Mesothelial cell of epicardium (in vitro differentiated cells): ENCODE measurements at places on chromosomes 11 and 22. TPM values are rescaled to one million over a fixed set of nuclear protein-coding genes. Genes with fewer than 3 reads are reported as not detected.

The LRRC56 gene
- 3.0 to 3.4 TPM (median 3.2 TPM) in 3 replicates for total RNA-seq

- H3K4me1 ChIP-seq, result no peaks in the 10 kb centered on the region
- no peak for DNase-seq
- H3K4me3 ChIP-seq, result no peak overlapping the region
Observed at GRCh38 chr22:17743661-17744411, 30.4 kb downstream of the BID start.

DNA sequence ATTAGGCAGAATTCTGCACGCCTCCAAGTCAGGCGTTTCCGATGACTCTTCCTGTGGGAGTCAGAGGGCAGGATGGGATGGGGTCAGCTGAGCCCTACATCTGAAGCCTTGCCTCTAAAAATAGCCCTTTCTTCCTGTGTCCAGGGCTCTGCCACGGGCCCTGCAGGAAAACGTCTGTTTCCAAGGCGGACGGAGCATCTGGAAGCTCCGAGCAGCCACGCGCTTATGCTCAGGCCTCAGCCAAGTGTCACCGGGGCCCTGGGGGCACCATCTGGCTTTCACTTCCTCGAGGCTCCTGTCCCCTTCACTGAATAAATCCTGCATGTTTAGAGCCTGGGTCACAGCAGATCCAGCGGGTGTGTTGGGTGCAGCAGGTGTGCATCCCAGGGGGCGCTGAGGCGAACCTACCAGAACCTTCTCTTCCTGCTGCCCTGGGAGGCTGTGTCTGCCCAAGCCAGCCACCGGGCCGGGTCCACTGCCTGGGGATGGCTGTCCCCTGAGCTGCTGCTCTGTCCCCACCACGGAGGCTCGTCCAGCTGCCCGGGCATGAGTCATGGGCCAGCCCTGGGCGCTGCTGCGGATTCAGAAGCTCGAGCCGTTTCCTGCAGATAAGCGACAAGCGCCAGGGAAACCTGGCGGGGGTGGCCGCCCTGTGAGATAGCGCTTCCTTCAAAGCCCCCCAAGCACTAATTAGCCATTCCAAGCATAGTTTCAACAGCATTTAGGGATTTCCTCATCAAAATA lies 32.0 kb upstream of the LINC01488 start:
- no peaks in the 10 kb centered on the region for H3K27me3 ChIP-seq
- no peak for DNase-seq
- H3K4me1 ChIP-seq, result peaks cover 20% of the 10 kb centered on the region
- no peak overlapping the region for H3K27ac ChIP-seq
- H3K36me3 ChIP-seq, result no peaks in the 10 kb centered on the region

DNA sequence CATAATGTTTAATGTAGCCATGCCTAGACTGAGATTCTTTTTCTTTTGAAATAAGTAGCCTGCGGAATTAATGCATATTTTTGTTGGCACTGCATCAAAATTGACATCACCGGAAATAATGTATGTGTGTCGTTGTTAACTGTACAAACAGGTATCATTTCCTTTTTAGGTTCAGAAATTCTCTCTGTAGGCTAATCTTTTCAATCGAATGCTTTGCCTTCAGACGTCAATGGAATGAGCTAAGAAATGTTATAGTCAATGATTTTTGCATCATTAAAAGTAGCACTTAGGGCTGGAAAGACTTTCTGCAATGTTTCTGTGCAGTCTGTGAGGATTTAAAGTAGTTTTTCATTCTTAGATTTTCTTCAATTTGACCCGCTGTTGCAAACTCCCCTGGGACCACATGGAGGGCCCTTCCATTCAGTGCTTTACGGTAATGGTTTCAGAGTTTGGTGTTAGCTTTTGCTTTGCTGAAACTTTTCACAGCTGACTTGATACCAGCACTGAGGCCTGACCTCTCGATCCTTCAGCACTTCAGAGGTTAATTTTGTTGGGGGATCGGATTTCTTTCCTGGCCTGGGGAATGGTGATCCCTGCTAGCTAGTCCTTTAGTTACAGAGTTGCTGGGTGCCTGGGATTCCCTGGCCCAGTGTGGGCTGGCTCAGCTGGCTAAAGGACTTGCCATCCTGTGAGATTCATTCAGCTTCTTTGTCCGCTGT lies 137.8 kb downstream of the DBX1 start:
- no peak for DNase-seq
- H3K4me1 ChIP-seq, result peaks cover 44% of the 10 kb centered on the region
- peak overlapping the region; percentile 80 for H3K4me3 ChIP-seq
- no peaks in the 10 kb centered on the region for H3K27me3 ChIP-seq
- no peak overlapping the region for H3K27ac ChIP-seq

DNA sequence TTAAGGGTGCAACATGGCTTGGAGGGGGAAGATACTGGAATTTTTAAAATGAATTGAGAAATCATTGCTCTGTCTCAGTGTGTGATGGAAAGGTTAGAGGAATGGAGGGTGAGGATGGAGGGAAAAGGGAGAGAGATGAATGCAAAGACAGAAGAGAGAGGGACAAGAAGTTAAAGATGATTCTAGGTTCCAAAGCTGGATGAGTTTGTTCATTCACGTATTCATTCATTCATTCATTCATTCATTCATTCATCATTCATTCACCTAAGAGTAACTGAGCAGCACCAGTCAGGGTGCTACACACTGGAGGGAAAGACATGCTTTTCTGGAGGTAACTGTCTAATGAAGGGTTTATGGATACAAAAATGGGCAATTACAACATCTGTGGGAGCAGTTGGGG lies 209.2 kb downstream of the GRIK4 start:
- H3K27me3 ChIP-seq, result no peaks in the 10 kb centered on the region
- peaks cover 18% of the 10 kb centered on the region for H3K4me1 ChIP-seq
- no peak for DNase-seq
- no peaks in the 10 kb centered on the region for H3K36me3 ChIP-seq

The MRE11 gene
- 36.4 to 39.4 TPM (median 39.2 TPM) in 3 replicates for total RNA-seq

DNA sequence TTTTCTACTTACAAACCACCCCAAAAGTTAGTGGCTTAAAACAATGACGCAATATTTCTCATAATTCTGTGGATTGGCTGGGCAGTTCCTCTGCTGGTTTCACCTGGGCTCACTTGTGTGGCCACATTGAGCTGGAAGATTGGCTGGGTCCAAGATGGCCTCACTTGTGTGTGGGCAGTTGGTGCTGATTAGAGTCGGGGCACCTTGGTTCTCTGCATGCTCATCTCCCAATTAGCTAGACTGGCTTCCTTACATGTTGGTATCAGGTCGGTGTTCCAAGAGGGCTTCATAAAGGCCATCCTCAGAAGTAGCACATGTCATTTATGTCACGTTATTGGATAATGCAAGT lies 12.5 kb downstream of the MAML2 start:
- DNase-seq, result no peak
- no peak overlapping the region for H3K4me3 ChIP-seq
- no peaks in the 10 kb centered on the region for H3K27me3 ChIP-seq
- peak overlapping the region; percentile 71 for H3K27ac ChIP-seq
- H3K36me3 ChIP-seq, result peaks cover 5% of the 10 kb centered on the region

DNA sequence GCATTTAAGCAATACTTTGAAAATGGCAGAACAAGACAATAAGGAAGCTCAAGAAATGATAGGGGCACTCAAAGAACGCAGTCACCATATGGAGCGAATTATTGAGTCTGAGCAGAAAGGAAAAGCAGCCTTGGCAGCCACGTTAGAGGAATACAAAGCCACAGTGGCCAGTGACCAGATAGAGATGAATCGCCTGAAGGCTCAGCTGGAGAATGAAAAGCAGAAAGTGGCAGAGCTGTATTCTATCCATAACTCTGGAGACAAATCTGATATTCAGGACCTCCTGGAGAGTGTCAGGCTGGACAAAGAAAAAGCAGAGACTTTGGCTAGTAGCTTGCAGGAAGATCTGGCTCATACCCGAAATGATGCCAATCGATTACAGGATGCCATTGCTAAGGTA lies 51.9 kb downstream of the SPECC1L start:
- peaks cover 22% of the 10 kb centered on the region for H3K36me3 ChIP-seq
- H3K4me3 ChIP-seq, result no peak overlapping the region
- H3K27me3 ChIP-seq, result no peaks in the 10 kb centered on the region
- no peak overlapping the region for H3K27ac ChIP-seq
- no peak for DNase-seq

The OR51I1 gene
- 0.50 to 0.93 TPM (median 0.63 TPM) in 3 replicates for total RNA-seq

The TTC36 gene
- 1.1 TPM in 3 replicates for total RNA-seq

The OR6T1 gene
- total RNA-seq, result not detected in 3 replicates

DNA sequence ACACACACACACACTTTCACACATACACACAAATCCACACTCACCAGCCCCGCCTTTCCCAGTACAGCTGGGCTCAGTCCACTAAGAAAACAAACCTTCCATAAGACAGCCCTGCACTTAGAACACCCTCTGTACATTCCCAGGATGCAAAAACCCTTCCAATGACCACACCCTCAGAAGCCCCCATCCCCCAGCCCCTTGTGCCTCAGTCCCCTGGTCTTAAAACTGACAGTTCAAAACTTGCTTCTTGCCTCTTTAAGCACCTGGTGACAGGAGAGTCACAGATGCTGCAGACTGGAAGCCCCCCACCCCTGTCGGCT lies 23.0 kb downstream of the APLNR start:
- H3K36me3 ChIP-seq, result no peaks in the 10 kb centered on the region
- no peak for DNase-seq
- no peak overlapping the region for H3K27ac ChIP-seq
- peaks cover 15% of the 10 kb centered on the region for H3K4me1 ChIP-seq

The ARFIP2 gene
- 72.2 to 73.1 TPM (median 72.3 TPM) in 3 replicates for total RNA-seq
